ENCODE measurements at places on chromosomes 11 and 22.

GRCh38 chr11:128210148-128210940 lies 377.0 kb downstream of the ETS1 start:
- peak; percentile 99 for DNase-seq

DNA sequence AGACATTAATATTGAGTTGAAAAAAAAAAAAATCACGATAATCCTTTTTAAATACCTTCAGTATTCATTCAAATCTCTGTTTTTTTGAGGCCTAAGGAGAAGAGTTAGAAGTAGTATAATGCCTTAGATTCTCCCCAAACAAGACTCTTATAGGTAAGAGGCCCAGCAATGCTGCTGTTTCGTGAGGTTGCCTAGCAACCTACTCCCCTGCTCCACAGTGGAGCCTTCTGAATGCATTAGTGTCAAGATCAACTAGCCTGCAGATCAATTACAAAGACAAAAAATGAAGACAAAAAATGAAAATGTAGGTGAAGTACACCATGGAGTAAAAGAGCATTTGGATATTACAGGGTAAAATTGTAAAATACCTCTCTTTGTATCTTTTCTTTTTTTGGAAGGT lies 229.8 kb upstream of the LUZP2 start:
- DNase-seq: no peak

- peak; percentile 47 for DNase-seq
Measured at GRCh38 chr11:68213135-68213515, at the start of gene KMT5B. Gene KMT5B, minus strand, starts transcription at chr11:68213296. Its CDS starts 23,220 bp downstream, at chr11:68190076.

- DNase-seq: no peak
Measured at GRCh38 chr22:45268167-45268957, 16.4 kb upstream of the UPK3A start.

- no peak for DNase-seq
Measured at GRCh38 chr11:104817973-104818372, 80.3 kb downstream of the CASP12 start.

- DNase-seq: peak; percentile 15
Measured at GRCh38 chr22:30386960-30387827, at the start of gene RNF215. Gene RNF215, minus strand, starts transcription at chr22:30387411. Its CDS starts 98 bp downstream, at chr22:30387313.

DNA sequence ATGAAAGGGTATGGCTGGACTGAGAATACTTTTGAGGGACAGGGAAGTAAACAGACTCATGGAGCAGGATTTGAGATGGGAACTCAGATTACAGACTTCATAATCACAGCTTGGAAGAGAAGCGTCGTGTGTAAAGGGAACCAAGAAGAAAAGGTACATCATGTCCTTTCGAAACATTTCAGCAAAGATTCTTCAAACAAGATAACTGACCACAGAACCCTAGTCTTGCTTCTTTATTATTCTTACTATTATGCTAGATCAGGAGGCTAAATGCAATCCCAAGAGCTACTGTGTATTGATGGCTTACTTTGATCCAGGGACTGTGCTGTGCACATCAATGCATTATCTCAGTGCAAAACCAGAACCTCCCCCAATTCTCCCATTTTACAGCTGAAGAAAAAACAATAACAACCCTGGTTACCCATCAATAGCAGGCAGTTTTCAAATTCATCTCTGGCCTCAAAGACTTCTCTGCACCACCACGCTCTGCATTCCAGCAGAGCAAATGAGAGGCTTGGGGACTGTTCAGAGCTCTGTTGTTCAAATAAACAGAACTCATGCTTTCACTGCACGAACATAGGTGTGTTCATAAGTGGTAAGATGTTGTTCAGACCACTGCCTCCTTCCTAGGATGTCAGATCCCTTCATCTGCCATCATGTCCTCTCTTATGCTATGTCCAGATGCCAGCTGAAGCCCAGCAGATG lies 104.8 kb upstream of the NAV2 start:
- no peak for DNase-seq

DNA sequence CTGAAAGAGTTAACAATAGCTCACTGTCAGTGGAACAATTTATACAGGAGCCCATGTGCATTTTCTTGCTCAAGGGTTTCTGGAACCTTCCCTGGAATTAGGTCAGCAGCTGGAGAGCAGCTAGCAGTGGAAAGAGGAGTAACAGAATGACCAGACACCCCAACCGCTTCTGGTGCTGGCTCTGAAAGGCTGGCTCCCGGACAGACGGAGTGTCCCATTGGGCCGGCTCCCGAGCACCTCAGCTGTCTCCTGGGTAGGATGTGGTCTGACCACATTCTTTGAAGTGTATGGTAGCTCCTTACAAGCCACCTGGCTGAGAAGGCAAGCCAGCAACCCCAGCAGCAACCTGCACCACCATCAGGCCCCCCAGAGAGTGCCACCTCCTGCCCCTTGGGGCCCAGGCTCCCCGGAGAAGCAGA lies 44.7 kb downstream of the ABTB2 start:
- no peak for DNase-seq

- DNase-seq: no peak
Measured at GRCh38 chr22:30245985-30246813, at the start of gene LIF. Gene LIF, minus strand, starts transcription at chr22:30246759. Its CDS starts 64 bp downstream, at chr22:30246695.

GRCh38 chr22:46970411-46971098 lies 208.1 kb downstream of the TBC1D22A start:
- DNase-seq: no peak

GRCh38 chr11:75241906-75242644 lies 1.5 kb downstream of the TPBGL start:
- no peak for DNase-seq

- no peak for DNase-seq
Measured at GRCh38 chr11:19656140-19656541, 56.5 kb upstream of the NAV2 start.

DNA sequence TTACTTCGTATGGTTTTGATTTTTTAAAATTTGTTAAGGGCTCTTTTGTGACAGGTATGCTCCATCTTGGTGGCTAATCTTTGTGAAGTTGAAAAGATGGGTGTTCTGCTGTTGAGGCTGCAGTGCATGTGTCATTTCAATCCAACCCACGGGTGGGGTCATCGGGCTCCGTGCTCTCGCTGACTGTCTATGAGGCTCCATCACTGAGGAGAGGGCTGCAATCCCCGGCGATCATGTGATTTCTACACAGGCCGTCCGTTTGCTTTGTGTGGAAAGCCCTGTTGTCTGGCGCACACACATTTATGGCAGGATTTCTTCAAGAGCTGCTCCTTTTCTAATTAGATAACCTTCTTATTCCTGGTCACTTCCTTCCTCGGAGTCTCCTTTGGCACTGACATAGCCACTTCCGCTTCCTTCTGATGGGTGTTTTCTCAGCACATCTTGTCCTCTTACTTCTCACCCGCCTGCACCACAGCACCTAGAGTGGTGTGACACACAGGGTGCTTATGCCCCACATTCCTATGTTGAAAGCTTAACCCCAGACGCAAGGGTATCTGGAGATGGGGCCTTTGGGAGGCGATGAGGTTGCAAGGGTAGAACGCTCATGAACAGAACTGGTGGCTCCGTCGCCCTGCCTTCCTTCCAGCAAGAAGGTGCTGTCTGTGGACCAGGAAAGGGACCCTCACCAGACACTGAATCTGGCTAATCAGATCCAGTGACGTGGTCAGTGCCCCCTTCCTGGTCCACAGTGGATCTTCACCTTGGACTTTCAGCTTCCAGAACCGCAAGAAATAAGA lies 9.4 kb downstream of the MOB2 start:
- DNase-seq: no peak

- no peak for DNase-seq
Measured at GRCh38 chr11:77179681-77180080, 51.6 kb downstream of the MYO7A start.

DNA sequence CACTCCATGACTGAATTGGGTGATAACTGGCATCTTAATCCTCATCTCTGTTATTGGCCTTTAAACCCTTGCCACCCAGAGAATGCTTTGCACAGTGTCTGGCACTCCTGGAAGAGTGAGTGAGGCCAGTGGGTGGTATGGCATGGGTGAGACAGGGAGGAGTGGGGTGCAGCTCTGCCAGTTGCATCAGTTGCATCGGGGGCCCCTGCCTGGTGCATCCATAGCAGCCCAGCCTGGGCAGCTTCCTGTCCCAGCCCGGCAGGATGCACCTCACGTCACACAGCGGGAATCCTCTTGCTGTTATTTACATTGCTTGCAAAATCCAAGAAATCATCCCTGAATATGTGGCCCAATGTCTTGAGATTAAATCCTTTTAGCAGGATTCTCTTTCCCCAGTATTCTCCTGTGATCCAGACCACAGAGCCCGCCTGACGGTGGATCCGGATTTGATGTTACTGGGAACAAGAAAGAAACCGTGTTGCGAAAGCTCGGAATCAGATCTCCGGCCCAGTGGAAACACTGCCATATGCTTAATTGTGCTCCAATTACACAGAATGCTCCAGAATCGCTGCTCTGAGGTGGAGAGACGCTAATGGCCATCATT lies 37.6 kb upstream of the MN1 start:
- DNase-seq: no peak

DNA sequence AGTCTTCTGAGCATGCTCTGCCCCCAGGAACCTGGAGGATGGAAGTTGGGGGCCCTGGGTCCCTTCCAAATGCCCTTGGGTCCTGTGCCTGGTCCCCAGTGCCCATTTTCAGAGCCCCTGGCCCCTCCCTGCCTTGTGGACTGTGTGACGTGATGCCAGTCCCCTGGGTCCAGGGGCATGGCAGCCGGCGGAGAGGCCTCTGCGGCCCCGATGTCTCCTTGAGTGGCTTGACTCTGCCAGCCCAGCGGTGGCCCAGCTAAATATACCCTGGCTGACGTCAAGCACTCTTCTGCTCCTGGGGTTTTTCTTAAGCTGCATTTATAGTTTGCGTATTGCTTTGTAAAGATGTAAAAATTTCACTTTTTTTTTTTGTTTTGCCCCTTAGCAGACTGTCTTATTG lies 35.2 kb upstream of the PARVG start:
- no peak for DNase-seq

DNA sequence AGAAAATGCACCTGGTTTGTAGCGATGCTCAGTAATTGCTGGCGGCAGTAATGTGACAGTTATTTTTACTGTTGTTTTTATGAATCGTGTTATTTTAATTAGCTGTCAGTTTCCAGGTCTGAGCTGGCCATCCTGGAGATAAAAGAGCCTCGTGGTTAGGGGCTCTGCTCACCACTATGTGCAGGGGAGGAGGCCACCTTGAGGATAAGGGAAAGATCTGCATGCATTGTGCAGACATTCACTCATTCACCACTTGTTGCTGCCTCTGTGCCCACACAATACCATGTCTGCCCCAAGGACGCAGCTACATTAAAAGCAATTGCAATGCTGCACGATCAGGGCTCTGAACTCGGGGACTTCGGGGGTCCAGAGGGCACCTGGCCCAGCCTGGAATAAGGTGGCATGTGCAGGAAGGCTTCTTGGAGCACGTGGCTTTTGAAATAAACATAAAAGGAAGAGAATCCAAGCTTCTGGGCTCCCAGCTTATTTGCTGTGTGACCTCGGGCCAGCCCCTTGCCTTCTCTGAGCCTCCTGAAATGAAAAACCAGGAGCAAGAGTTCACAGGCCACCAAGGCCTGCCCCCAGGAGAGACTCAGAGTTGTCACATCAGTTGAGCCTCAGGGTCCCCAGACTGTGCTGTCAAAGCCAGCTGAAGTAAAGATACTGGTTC lies 44.7 kb upstream of the SHISAL1 start:
- no peak for DNase-seq

GRCh38 chr11:66288671-66289547 lies at the start of gene YIF1A:
Gene YIF1A, minus strand, starts transcription at chr11:66289143. Its CDS starts 158 bp downstream, at chr11:66288985.
- DNase-seq: peak; percentile 99

GRCh38 chr11:63892228-63892627 lies 24.7 kb downstream of the RCOR2 start:
- DNase-seq: no peak

DNA sequence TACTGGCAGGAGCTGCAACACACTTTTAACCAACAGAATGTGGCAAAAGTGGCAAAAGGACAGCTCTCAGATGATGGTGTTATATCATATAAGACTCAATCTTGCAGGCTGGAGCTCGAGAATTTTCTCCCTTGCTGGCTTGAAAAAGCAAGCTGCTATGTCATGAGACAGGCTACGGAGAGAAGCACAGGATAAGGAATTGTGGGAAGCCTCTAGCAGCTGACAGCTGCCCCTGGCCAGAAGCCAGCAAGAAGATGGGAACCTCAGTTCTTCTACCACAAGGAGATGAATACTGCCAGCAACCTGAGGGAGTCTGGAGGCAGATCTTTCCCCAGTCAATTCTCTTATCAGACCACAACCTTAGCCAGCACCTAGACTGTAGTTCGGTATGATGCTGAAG lies 24.6 kb downstream of the FXYD6 start:
- DNase-seq: no peak

- DNase-seq: no peak
Measured at GRCh38 chr11:70122490-70123198, 44.5 kb downstream of the ANO1 start.

- DNase-seq: no peak
Measured at GRCh38 chr11:117706322-117706814, 90.6 kb downstream of the DSCAML1 start.

GRCh38 chr22:50696251-50696798 lies 23.7 kb downstream of the SHANK3 start:
- DNase-seq: no peak

DNA sequence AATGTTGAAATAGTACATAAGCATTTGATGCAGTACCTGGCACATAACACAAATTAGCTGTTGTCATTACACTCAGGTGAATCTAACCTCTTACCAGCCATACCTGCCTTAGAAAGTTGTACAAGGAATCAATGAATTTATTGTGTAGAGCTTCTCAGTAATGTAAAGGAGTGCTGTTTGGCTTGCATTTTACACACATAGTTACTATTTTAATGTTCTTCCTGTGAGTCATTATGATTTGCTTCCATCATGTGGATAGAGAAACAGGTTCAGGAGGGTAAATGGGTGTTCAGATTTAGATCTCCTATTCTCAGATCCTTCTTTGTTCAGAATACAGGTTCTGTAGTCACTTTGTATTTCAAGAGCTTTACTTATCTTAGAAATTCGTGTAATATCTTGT lies 27.6 kb upstream of the RCE1 start:
- DNase-seq: no peak

DNA sequence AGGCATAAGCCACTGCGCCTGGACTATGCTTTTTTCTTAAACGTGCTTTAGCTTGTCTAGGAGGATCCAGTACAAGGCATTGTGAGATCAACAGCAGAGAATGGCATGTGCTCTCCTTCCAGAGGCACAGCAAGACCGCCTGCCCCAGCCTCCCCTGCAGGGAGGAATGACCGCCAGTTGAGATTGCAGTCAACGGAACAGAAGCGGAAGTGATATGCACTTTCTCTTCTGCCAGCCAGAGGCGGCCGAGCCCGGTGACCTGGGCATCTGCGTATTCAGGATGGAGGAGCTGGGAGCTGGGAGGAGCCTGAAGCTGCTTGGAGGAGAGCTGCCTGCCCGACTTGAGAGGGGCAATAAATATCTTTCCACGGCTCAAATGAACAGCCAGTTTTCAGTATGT lies 243.0 kb downstream of the CTTN start:
- DNase-seq: no peak

Data from SW 1271 (cell line).